KG1 (cell line): ENCODE measurements at places on chromosomes 7 and 10.

DNA sequence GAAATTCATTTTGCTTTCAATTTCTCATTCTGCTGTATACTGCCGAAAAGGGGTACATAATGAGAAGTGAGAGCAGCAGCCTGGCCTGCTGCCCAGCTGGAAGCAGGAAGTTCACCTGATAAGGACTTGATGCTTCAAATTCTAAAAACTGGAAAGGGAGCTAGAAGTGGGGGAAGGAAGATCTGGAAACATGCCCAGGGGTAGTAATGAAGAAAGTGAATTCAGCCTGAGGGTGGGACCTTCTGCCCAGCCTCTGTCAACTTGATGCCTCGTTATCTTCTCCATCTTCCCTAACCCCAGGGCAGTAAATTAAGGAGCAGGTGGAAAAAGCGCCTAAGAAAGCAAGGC lies 69.4 kb downstream of the ARMH3 start:
- DNase-seq, result no peak

GRCh38 chr7:1690359-1690958 lies 20.4 kb downstream of the ELFN1 start:
- no peak for DNase-seq

GRCh38 chr7:38700116-38700515 lies 68.9 kb upstream of the AMPH start:
- DNase-seq, result no peak

DNA sequence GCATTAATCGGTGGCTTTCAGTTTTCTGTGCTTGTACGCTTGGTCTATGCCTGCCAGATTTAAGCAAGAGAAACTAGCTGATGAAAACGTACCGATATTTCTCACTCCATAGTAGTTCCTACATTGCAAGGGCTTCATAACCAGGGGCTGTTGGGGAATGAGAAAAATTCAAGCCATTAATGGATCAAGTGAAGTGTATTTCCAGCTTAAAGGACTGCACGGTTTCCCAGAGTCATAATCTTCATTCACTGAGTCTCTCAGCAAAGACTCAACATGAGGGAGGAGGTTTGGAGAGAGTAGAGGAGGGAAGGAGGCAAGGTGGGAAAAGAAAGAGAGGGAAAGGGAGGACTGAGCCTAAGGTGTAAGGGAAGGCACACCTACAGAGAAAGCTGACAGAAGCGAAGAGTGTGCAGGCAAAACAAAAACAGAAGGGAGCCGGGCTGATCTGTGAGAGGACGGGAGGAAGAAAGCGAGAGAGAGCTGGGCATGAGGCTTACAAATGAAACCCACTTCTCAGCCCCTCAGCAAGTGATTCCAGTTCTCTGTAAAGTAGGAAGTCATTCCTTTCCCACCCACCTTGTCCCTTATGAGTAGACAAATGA lies 625 bp downstream of the GIMAP2 start:
- no peak for DNase-seq

GRCh38 chr7:142523821-142524460 lies 225.3 kb upstream of the PRSS1 start:
- DNase-seq, result no peak

DNA sequence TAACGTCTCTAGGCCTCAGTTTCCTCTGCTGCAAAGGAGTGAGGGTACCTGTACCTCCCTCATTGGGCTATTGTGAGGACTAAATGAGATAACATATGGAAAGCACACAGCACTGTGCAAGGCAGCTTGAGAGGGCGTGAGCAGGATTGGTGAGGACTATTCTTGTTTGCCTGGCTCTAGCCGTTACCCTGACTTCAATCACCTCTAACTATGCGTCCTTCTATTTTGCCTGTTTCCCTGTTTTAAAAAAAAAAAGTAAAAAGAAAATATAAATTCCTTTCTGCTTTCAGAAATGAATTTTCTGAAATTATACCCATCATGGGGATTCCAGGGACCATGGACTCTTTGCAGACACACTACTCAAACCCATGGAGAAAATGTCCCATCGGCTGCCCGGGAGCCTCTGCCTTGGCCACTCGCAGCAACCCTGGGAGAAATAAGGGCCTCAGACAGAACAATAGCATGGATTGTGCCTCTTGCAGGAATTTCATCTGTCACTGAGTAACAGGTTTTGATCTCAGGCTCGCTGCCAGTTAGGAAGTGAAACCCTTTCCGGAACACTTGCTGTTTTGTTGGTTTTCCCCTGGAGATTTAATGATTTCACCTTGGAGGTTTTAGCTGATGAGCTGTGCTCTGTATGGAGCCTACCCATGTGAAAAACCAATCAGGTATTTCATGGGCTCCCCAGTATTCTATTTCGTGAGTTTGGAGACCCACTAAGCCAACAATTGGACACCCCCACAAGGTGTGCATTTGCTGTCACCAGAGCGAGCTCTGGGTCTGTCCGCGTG lies 55.6 kb downstream of the STEAP1B start:
- DNase-seq, result no peak

DNA sequence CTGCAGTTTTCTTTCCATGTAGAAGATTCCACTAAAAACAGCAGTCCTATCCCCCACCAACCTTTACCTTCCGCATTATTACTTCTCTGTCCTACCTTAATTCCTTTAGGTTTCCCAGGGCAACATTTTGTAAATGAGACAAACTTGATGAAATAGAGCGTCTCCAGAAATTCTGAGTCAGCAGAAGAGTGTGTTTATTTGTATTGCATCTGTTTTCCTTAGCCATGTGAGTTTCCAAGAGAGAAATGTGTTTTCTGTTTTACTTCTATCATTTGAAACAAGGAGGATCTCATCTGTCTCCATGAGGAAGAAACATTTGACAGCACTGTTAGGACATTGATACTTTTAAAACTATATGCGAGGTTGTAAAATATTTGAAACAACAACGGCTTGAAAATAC lies 244.2 kb upstream of the PLXDC2 start:
- DNase-seq, result no peak

DNA sequence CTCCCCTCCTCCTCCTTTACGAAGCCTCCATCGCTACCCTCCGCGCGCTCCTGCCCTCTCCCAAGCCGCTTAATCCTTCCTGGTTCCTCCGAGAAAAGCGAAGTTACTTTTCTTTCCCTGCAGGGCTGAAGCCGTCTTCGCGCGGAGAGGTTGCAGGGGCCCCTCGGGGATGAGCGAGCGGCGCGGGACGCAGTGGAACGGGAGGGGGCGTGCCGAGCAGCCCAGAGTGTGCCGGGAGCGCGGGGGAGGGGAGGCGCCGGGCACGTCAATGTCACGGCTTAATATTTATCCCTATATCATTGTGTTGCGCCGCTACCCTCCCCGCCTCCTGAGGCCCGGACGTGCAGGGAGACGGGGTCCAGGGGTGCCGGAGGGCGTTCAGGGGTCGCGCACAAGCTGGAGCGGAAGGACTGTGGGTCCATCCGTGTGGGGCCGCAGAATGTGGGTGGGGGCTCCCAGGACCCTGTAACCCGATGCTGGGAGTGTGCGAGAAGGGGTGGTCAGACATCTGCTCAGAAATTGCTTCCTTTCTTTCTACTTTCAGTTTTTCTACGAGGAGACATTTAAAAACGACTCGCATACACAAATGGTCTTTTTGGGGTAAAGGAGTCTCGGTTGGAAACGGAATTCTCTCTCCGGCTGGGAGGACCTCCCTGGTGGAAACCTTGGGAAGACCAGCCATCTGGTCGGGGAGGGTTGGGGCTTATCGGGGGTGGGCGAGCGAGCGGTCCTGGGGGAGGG lies 2.4 kb downstream of the CDK6 start:
- peak; percentile 77 for DNase-seq

DNA sequence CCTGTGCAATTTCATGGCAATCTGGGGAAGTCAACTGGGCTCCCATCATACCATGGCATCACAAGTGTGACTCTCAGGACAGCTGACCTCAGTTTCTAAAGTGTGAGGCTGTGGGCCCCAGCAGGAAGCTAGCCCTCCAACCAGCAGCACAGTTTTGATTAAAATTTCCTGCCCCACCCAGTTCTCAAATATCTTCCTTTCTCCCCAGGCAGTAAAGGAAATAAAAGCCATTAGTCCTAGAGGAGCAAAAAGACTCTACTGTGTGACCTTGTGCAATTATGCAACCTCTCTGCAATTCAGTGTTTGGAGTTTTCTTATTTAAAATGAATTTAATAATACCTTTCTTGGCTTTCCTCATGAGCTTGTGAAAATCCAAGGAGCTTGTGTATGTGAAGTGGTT lies 143.1 kb upstream of the CDCA7L start:
- no peak for DNase-seq

DNA sequence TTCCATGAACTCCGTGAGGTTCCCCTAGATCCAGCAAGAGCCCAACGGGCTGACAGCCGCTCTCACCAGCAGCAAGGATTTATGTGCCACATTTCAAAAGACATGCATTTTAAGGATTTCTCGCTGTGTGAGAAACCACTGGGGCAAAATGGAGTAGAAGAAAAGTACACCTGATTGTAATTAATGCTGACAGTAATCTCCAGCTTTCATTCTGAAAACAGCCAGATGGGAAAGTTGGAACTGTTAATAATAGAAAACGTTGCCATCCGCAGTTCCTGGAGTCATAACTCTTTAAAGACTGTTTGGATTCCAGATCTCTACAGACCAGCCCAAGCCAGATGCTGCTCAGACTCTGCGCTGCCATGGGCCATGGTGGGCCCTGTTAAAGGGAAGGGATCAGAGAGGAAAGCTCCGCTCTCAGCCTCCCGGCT lies 216.9 kb upstream of the GLI3 start:
- no peak for DNase-seq

- DNase-seq, result no peak
These were observed 769.7 kb upstream of the AUTS2 start for GRCh38 chr7:68828575-68828974.

DNA sequence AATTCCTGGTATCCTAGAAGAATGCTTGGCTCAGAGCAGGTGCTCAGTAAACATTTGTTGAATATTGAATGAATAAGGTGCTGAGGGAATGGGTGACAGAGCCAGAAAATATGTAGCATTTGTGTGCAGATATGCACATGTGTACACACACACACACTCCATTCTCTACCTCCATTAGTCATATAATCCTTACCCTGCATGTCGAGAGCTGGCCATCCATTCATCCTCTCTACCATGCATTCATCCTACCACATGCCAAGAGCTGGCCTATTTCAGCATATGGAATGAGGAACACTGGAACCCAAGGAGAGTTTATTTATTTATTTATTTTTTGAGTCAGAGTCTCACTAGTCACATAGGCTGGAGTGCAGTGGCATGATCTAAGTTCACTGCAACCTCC lies 284.8 kb downstream of the PLXNA4 start:
- no peak for DNase-seq

DNA sequence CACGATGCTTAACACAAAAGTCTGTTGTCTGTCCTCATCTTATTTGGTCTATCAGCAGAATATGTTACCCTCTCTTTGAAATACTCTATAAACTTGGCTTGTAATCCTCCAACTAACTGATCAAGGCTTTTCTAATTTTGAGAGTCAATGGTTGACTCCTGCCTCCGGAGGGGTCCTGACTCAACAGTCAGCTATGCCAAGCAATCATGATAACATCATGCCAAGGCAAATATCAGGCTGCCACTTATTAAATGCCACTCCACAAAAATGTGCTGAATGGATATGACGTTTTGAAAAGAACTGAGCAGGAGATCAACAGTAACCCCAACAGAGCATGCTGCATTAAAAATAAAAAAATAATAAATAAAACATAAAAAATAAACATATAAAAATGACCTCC lies 116.1 kb downstream of the PARD3 start:
- no peak for DNase-seq

DNA sequence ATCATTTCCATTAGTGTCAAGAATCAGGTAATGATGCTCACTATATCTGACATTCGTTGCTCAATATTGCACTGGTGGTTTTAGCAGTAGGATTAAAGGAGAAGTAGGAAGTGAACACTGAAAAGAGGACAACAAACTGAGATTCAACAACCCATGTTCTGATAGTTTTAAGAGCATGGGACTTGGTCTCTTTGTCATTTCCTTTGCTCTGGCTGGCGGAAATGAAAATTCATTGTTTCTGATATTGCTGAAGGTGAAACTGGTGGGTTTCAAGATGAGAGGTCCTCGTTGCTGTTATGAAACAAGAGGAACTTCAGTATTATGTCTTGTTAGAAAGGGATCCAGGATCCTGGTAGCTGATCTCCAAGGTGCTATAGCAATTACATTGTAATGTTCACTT lies 129.0 kb downstream of the DNAH11 start:
- peak; percentile 2 for DNase-seq

DNA sequence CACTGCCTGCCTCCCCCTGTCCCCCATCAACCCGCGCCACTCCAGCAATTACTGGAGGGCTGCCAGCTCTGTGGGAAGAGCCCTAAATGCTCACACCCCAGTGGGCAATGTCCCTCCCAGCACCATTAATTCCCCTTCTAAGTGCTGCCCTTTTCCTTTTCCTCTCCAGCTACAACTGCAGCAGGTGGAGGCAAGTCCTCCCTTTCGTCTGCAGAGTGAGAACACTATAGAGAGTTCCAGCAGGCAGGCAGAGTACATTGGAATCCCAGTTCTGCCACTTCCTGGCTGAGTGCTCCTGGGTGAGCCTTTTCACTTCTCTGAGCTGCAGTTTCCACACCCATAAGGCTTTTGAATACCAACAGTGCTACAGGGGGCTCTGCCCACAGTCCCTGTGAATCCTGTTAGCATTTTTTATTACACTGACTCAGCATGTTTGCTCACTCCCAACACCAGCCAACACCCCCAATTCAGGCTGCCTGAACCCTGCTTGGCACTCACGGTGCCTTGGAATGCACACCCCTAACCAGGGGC lies 447.0 kb downstream of the GRID1 start:
- no peak for DNase-seq

- no peak for DNase-seq
These were observed 65.9 kb upstream of the A1CF start for GRCh38 chr10:50951365-50951764.

- DNase-seq, result no peak
These were observed 111.2 kb downstream of the GALNT11 start for GRCh38 chr7:152136686-152137085.

- no peak for DNase-seq
These were observed 721.9 kb downstream of the TNS3 start for GRCh38 chr7:46859963-46860475.

DNA sequence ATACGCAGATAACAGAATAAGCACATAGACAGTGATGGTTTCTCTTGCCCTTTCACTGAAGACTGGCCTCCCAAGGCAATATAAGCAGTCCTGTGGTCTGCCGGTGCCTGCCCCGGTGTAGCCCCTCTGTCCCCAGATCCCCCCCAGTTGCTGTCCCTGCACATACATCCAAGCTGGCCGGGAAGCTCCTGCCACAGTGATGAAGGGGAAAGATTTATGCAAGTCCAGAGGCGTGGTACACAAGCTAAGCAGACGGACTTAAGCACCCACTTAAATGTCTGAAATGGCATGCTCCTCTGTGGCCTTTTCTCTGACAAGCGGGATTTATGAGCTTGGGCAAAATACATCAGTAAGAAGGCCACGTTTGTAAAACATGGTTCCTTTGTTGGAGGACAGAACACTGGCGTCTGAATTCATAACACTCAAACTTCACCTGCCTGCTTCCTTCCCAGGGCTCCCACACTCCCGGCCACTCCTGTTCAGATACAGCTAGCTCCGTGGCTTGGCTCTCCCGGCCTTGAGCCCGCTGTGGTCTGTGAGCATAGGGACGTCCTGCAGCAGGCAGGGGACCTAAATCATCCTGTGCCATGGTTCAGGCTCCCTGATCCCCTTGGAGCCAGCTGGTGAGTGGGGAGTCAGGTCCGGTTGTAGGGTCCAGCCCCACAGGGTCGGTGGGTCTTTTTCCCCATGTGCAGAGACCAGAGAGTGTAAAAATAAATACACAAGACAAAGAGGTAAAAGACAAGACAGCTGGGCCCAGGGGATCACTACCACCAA lies 61.7 kb upstream of the PPP2R2D start:
- no peak for DNase-seq

GRCh38 chr7:127667017-127667670 lies 15.2 kb downstream of the SND1 start:
- no peak for DNase-seq

- no peak for DNase-seq
These were observed 265.6 kb downstream of the PTEN start for GRCh38 chr10:88129013-88129412.
